Epithelial cell of proximal tubule (primary cell): ENCODE measurements at places on chromosomes 1 and 21. TPM values are rescaled to one million over a fixed set of nuclear protein-coding genes. Genes with fewer than 3 reads are reported as not detected.

DYNLT5 gene
- not detected in 2 replicates for total RNA-seq

GRCh38 chr1:188170411-188170810 lies 1341.7 kb downstream of the PLA2G4A start:
- no peak for DNase-seq

GRCh38 chr1:18805925-18806849 lies 53.3 kb downstream of the TAS1R2 start:
- no peak for DNase-seq

- no peak for DNase-seq
These were observed 277.4 kb upstream of the LRRC7 start for GRCh38 chr1:69290291-69290690.

DNA sequence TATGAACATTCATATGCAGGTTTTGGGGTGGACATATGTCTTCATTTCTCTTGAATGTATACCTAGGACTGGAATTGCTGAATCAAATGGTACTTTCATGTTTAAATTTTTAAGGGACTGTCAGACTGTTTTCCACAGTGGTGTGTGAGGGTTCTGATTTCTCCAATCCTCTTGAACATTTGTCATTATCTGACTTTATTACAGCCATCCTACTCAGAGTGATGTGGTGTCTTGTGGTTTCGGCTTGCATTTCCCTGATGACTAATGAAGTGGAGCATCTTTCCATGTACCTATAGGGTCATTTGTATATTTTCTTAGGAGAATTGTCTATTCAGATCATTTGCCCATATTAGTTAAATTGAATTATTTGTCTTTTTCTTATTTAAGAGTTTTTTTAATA lies 35.4 kb upstream of the ZNF281 start:
- DNase-seq = no peak

DNA sequence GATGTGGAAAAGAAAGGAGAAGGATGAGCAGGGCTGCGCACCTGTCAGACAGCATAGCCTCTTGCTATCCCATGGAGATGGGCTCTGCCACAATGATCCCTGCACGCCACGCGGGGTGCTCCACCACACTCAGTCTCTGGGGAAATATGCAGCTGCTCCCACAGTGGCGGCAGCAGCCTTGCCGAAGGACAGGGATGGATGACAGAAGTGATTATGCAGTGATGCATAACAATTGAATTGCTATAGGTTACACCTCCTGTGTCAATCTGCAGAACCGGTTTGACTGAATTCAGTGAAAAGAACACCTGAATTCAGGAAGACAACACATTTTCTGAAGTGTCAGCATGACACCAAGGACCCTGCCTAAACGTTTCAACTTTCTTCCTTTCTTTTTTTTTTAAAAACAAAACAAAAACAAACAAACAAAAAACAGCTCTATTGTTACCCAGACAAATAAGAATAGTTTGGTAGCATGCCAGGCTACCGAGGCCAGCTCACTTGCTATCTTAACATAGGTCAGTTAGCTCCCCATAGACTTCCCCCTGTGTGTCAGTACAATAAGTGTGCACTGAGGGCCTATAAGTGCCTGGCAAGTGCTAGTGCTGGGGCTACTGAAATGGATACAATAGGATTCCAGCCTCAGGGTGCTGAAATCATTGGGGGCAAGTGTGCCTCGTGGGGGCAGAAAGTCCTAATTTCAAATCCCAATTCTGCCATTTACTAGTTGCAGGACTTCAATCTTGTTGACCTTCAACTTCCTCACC lies 127.6 kb upstream of the LMO4 start:
- DNase-seq = no peak

DNA sequence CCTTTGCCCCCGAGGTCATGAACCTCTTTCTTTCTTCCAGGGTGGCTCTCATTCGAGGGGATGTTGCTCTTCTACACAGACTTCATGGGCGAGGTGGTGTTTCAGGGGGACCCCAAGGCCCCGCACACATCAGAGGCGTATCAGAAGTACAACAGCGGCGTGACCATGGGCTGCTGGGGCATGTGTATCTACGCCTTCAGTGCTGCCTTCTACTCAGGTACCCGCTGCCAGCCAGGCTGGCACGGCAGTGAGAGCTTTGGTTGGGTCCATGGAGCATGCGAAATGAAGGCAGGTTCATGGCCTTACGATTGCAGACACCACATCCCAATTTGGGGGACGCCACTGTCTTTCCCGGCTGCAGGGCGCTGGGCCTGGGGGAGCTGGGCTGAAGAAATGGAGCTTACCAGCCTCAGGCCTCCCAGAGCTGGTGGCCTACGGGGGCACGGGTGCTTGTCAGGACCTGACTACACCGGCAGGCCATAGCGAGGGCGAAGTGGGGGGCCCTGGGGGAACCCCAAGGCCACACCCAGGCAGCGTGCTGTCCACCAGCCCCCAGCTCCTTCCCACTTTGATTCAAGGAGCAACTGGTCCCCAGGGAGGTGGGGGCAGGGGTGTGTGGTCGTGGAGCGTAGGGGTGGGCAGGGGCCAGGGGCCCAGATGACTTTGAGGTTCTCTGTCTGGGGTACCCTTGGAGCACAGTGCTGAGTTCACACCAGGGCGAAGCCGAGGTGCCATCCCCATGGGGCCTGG lies 20.0 kb downstream of the SLC45A1 start:
- DNase-seq = no peak

GRCh38 chr1:205923651-205924459 lies 19.4 kb downstream of the SLC26A9 start:
- DNase-seq = no peak
